NK-92 treated with Interleukin-12 subunit alpha and Interleukin-12 subunit beta, amount 100 ng/mL, for 24 hours (cell line): ENCODE measurements at places on chromosomes 5 and 9.

GRCh38 chr9:137167277-137167746 lies 2.5 kb downstream of the LRRC26 start:
- DNase-seq = no peak

DNA sequence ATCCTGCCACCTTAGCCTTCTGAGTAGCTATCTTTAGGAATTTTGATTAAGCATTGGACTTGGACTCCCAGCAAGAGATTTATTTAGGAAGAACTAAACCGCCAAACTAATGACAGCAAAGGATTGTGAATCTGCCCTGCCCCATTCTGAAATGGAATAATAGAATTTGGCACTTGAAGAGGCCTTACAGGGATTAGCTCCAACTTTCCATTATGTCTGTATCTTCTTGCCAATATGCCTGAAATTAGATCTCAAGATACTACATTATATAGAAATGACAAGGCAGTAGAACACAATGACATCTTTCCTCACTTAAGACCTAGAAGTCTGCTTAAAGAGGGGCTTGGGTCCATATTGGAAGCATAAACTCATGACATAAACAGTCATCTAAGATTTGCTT lies 77.0 kb upstream of the DPYSL3 start:
- no peak for DNase-seq

DNA sequence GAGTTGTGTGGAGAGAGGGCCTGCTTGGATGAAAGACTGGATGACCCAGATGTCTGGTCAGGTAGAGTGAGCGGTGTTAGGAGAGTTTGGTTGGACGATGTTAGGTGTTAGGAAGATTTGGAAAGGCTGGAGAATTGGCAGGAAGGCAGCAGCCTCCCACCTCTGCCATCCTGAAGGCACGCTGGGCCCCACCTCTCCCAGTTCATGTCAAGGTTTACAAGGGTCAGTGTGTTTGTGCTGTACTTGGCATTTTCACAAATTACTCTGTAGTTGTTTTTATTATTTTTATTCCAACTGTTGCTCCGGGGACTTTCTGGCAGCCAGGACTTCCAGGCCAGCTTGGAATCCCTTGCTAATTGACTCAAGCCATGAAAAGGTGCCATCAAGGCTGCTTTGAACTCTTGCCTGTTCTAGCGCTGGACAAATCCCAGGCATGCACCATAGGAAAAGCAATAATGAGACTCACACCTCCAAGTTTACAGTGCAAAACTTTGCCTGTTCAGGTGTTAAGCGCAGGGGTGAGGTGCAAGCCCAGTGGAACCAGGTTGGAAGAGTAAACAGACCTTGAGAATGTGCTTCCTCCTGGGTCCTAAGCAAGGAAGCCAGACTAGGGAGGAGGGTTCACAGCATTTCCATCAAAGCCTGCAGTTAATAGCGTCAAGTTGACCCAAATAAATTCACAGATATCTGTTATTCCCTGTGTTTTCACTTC lies 41.7 kb upstream of the KLF9 start:
- DNase-seq = no peak

- no peak for DNase-seq
Observed at GRCh38 chr5:51033215-51033614, 350.0 kb upstream of the ISL1 start.

- DNase-seq = no peak
Observed at GRCh38 chr5:154397652-154398406, 48.0 kb upstream of the SAP30L start.

GRCh38 chr9:105244734-105245028 lies 230 bp downstream of the SLC44A1 start:
- no peak for DNase-seq
